ENCODE measurements at places on chromosomes 1 and 21.

DNA sequence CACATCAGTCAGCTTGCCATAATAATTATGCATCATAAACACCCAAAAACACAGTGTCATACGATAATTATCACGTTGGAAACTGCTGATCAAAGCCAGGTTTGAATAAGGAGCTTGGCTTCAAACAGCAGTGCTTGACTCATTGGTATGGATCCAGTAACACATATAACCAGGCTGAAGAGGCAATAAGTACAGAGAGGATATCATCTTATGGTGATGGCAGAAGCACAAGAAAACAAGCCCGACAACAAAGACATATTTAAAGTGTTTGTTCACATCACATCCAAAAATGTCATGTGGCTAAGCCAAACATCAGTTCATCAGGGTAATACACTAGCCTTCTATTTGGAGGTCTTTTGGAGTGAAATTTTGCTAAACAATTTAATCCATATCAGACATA lies 389.7 kb downstream of the NCAM2 start:
- no peak for DNase-seq

GRCh38 chr1:47938520-47938919 lies 58.7 kb downstream of the TRABD2B start:
- no peak for DNase-seq

DNA sequence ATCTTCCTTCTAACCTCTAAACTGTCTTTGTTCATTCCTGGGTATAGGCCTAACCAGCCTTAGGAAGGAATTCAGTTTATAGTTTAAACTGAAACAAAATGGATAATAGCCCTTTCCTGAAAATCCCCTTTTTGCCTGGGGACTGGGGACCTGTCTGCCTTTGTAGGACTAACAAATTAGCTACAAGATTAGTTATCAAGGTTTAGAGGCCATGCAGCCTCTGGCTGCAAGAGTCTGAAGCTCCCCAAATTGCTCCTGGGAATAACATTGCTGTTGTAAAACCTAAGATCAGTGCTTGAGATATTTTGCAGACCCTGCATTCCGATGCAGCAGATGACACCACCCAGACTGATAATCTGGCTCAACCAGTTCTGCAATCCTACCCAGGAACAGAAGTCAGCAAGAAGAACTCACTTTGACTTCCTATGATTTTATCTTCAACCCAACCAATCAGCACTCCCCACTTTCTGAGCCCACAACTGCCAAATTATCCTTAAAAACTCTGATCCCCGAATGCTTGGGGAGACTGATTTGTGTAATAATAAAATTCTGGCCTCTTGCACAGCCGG lies 96.6 kb upstream of the ETV3 start:
- no peak for DNase-seq

DNA sequence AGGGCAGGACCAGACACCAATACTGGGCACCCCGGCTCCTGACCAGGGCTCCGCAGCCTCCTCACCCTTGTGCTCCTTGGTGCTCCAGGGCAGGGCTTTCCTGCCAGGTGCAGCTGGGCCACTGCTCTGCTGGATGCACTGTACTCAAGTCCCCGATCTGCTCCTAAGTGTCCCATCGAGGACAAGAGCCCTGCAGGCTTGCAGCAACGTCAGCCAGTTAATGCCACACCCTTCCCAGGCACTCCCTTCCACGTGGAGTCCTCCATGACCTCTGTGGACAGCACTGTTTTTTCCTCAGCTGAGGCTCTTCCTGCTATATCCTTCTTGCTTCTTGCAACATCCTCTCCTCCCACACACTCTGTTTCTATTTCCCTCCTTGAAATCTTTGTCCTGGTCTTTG lies 94.0 kb upstream of the NGF start:
- DNase-seq = no peak

- DNase-seq = no peak
These were observed 226.0 kb upstream of the KAZN start for GRCh38 chr1:14372526-14372925.

DNA sequence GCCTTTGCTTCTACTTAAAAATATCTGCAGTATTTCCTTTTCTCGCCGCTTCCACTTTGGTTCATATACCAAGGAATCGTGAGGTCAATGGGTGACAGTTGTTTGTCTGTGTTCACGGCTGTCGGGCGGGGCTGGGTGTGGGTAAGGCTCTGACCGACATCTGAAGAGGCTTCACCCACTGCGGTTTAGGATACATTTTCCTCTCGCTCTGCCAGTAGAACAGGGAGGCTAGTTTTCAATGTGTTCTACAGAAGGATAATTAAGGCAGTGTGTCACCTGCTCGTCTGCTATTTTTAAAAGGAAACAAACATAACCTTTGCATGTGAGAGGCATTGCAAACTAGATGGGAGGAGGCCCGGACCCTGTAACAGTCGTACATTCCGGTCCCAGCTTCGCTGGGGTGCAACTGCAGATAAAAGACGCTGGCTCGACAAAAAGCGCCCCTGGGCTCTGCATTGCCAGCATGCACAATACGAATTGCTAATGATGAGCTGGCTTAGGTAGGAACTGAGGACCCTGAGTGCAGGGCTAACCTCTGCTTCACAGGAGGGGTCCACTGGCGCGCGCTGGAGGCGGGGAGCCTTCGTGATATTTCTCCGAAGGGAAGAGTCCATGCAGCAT lies 8.5 kb upstream of the ERG start:
- no peak for DNase-seq

- DNase-seq = no peak
These were observed 57.7 kb downstream of the UBE2T start for GRCh38 chr1:202283991-202284390.

DNA sequence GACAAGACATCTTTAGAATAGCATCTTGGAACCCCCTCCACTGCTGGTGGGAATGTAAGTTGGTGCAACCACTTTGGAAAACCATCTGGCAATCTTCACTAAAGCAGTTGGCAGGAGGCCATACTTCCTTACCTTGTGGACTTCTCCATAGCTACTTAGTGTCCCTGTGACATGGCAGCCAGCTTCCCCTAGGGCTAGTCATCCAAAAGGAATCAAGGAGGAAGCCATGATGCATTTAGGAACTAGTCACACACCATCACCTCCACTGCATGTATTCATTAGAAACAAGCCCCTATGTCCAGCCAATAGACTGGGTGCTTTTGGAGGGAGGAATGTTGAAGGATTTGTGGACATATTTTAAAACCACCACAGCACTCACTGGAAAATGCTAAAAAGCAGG lies 19.9 kb downstream of the MX2 start:
- DNase-seq = no peak

- no peak for DNase-seq
These were observed 7.0 kb downstream of the EXTL1 start for GRCh38 chr1:26028490-26028980.

- no peak for DNase-seq
These were observed 34.8 kb upstream of the CACYBP start for GRCh38 chr1:174964972-174965361.

DNA sequence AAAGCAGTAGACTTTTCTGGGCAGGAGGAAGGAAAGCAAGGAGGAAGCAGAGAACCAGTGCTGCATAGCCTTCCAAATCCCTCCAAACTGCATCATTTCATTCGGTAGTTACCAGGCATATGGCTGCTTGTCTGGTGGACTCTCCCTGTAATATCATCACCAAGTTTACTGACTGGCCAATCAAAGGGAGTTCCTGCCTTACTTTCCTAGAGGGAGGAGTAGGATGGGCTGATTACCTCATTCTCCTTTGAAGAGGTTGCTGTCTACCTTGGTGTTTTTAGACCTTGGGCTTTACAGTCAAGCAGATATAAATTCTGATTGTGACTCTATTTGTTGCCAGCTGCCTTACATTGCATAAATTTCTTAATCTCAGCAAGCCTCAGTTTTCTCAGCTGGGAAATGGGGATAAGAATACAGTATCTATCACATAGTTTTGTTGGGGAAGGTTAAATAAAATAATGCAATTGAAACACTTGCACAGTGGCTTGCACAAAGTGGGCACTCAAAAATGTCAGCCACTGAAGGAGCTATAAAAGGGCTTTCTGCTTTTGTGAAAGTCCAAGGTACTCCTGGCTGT lies 297.3 kb upstream of the PROX1 start:
- no peak for DNase-seq

Measured in germinal center (tissue), 1 donor.